Activated T-helper 17 cell treated with anti-CD3 and anti-CD28 coated beads, Interleukin-2, amount 50 U/mL, for 72 hours (primary cell): ENCODE measurements at places on chromosomes 6 and 20. TPM values are rescaled to one million over a fixed set of nuclear protein-coding genes. Genes with fewer than 3 reads are reported as not detected.
A peak's percentile ranks its signal among the peaks of the same experiment; 100 is the strongest.

GRCh38 chr20:5829241-5829809 lies 79.1 kb downstream of the SHLD1 start:
- ATAC-seq = no peak

DNA sequence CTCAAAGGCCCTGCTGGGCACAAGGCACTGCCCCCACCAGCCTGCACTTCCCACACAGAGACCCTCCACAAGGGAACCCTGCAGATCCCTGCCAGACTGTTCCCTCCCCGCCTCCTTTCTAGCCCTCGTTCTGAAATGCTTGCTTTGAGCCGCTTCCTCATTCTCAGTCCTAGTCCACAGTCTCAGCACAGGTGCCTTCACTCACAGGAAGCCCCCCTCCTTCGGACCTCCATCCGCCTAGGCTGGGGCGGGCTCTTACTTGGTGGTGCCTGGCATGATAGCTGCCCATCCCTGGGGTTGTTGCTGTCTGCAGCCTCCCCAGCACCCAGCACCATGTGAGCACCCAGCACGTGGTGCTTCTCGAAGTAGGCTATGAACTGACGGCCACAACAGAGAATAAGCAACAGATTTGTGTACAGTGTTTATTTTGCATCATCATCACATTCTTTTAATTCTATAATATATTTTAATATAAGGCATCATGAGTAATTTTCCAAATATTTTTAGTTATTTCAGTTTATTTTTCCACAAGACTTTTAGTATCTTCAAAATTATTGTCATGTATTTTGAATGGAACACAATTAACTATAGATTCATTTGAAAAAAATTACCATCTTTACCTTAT lies 12.3 kb downstream of the CST5 start:
- no peak for ATAC-seq

DNA sequence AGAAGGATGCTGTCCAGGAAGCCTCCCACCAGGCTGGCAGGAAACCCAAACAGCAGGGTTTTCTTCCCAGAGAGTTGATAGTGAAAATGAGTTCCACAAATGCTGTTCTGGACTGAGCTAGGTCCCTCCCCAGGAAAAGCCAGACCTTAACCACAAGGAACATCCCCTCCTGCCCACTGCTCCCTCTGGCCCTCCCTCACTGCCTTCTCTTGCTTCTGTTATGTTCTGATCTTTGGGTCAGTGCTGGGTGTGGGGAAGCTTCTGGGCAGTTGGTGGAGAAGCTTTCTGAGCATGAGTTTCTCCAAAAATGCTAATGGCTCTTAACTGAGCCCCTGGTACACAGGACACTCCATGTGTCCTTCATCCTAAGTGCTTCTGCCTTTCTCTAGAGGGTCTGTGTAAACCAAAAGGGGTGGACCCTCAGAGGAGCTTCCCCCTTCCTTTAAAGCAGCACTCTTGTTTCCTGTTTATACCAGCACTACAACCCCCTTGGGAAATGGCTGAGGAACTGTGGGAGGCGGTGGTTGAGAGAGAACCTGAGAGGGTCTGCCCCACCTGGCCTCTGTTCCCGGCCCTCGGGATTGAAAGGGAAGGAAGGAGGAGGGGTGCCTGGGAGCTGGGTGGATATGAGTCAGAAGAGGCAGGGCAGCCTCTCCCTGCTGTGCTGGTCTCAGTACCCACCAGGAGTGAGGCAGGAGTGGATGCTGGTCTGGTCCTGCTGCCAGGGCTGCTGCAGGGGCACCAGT lies 42.0 kb downstream of the CDS2 start:
- ATAC-seq = peak; percentile 45

GRCh38 chr6:115982453-115982852 lies 78.2 kb downstream of the FRK start:
- ATAC-seq = no peak

DNA sequence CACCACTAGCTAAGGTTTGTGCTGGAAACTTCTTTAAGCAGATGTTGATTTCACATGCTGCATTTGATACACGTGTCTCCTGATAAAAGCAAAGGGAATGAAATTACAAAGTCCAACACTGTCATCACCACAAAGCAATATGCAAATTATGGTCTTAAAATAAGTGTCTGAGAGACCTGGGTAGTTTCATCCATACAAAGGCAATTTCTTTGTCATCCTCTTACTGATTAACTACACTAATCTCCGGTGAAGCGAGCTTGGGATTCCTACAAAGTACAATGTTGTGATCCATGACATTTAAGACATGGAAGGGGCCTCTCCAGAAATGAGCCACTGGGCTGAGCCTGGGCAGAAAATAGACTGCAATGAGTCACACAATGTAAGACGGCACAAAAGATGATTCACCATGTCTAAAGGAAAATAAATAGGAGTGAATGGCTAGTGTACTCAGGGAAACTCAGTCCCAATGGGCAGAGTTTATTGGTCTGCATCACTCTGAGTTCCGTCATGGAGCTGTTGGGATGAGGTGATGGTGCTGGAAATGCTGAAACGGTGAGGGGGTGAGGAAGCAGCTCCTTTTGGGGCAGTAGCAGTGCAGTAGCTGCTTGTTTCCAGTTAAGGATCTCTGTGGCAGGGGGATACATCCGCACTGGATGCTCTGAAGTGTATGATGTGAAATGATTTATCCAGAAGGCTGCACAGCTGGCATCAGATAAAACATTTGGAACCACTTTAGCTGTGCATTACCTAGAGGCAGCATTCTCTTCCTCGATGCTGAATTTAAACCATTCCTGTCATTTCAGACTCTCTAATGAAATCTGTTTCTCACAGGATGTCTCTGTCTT lies 103.3 kb downstream of the IBTK start:
- peak; percentile 86 for ATAC-seq

GRCh38 chr20:23550227-23550626 lies 18.1 kb downstream of the CST9L start:
- no peak for ATAC-seq

GRCh38 chr20:30281584-30282197 lies 975.8 kb upstream of the DEFB115 start:
- no peak for ATAC-seq

- no peak for ATAC-seq
These were observed 34.0 kb upstream of the SCGN start for GRCh38 chr6:25617997-25618396.

DNA sequence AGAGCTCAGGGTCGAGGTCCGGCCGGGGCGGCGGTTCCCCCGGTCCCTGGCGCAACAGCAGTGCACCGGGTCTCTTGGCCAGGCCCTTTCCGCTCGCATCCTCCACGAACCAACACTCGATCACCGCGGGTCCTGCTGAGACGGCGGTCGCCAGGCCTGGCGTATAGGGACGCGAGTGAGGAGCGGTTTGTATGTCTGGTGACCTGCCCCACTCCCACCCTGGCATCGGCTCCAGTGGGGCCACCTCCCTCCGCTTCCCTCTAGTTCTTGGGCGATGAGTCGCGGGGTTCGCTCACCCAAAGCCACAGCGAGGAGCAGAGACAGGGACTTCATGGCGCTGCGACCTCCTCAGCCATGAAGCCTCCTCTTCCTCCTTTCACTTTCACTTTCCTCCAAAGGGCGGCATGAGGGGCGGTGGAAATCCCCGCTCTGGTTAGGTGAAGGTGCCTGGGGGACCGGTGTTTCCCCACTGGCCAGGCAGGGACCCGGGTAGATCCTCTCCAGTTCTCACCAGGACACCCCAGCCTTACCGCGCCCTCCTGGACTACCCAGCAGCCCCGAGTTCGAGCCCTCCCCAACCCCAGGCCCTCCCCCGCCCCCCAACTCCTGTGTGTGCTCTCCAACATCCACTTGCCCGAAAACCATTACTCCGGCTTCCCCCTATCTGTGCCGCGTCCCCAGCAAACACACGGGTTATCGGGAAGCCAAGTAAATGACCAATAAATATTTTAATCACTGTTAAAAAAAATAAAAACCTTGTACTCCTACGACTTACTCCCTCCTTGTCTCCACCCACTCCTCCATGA lies at the start of gene TAPBP:
Gene TAPBP, minus strand, starts transcription at position 370 of the 806 bp plus-strand sequence. Its CDS starts 37 bp downstream, at position 333.
- peak; percentile 54 for ATAC-seq

DNA sequence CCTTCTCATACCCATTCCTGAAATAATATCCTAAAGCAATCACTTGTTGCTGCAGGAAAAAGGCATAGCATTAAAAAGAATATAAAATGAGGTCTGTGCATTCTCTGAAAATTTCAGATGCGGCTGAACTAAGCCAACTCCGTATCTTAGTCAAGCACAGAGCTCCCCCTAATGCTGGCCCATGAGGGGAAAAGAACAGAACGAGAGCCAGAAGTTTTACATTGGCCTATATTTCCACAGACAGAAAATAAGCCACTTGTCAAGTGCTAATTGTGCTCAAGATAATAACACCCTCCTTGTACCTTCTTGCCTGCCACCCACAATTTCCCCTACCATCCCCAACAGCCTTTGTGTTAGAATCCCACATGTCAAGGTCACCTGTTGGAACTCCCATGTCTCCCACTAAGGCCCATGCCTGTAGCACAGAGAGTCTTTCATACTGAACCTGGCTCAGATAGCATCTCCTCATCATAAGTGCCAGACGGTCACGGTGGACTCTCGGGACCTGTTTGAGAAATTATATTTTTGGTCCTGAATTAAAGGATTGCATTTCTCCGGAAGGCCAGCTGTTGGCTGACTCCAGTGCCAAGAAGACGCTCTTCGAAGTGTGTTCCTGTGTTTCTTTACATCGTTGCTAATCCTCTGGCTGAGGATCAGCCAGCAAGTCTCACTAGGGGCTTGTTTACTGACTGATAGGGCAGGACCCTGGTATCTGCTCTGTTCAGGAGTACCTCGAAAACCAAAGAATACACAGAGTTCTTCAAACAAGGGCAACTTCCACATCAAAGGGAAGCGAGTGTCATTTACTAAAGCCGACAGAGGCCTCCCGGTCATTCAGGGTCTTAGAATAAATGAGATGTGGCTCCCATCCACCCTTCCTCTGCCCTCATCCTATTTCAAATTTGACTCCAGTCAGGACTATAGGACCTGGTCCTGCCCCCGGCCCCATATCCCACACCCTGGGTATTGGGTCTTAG lies 183.4 kb upstream of the FBXL4 start:
- no peak for ATAC-seq

- no peak for ATAC-seq
These were observed 21.2 kb upstream of the HLA-B start for GRCh38 chr6:31378062-31378720.

GRCh38 chr6:117446861-117447260 lies 21.1 kb upstream of the ROS1 start:
- ATAC-seq = no peak

The CRIP3 gene
- total RNA-seq = 4.2 TPM

The COL19A1 gene
- 0.48 TPM for total RNA-seq

The OR2B6 gene
- not detected for total RNA-seq

The SEL1L2 gene
- not detected for total RNA-seq

The HLA-DRB1 gene
- total RNA-seq = 109 TPM

The MLIP gene
- total RNA-seq = not detected

The C20orf202 gene
- not detected for total RNA-seq

The KIFC1 gene
- total RNA-seq = 101 TPM

The RAD21L1 gene
- total RNA-seq = not detected

The ID4 gene
- total RNA-seq = not detected

The CRISP2 gene
- total RNA-seq = not detected
